Neural crest cell (in vitro differentiated cells): ENCODE measurements at places on chromosomes 13 and 19.
A peak's percentile ranks its signal among the peaks of the same experiment; 100 is the strongest.

DNA sequence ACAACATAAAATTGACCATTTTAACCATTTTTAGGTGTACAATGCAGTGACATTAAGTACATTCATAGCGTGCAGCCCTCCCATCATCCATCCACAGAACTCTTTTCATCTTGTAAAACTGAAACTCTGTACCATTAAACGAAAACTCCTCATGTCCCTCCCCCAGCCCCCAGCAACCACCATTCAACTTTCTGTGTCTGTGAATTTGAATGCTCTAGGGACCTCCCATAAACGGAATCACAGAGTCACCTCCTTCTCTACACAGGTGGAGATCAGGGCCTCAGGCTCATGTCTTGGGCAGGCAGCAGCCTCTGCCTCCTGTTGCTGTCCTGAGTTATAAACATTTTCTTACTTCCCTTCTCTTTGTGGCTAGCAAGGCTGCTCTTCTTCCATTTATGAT, 7.3 kb upstream of the CCNE1 start:
- no peak for DNase-seq
- H3K4me1 ChIP-seq = peaks cover 29% of the 10 kb centered on the region
- H3K27me3 ChIP-seq = no peaks in the 10 kb centered on the region
- no peaks in the 10 kb centered on the region for H3K36me3 ChIP-seq
- no peak overlapping the region for H3K4me3 ChIP-seq
- H3K27ac ChIP-seq = no peak overlapping the region

GRCh38 chr19:32997716-32998355, 25.8 kb downstream of the FAAP24 start:
- DNase-seq = no peak
- H3K27ac ChIP-seq = no peak overlapping the region
- no peak overlapping the region for H3K4me3 ChIP-seq
- no peaks in the 10 kb centered on the region for H3K27me3 ChIP-seq

DNA sequence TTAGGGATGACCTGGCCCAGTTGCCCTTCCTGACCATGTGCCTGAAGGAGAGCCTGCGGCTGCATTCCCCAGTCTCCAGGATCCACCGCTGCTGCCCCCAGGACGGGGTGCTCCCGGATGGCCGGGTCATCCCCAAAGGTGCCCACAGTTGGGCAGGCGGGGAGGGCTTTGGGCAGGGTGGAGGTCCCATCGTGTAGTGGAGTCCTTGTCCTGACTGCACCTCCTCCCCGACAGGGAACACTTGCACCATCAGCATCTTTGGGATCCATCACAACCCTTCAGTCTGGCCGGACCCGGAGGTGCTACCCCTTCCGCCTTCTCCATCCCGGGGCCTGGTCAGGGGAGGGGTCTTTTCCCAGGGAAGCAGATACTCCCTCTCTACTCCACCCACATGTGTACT, 31.7 kb upstream of the CYP4F8 start:
- no peak overlapping the region for H3K27ac ChIP-seq
- no peak overlapping the region for H3K4me3 ChIP-seq
- DNase-seq = no peak
- peaks cover 5% of the 10 kb centered on the region for H3K27me3 ChIP-seq
- H3K36me3 ChIP-seq = no peaks in the 10 kb centered on the region

GRCh38 chr19:2034729-2035589, 16.1 kb downstream of the MKNK2 start:
- H3K27ac ChIP-seq = no peak overlapping the region
- no peaks in the 10 kb centered on the region for H3K27me3 ChIP-seq
- peaks cover 4% of the 10 kb centered on the region for H3K4me1 ChIP-seq
- DNase-seq = peak; percentile 41
- H3K36me3 ChIP-seq = no peaks in the 10 kb centered on the region

DNA sequence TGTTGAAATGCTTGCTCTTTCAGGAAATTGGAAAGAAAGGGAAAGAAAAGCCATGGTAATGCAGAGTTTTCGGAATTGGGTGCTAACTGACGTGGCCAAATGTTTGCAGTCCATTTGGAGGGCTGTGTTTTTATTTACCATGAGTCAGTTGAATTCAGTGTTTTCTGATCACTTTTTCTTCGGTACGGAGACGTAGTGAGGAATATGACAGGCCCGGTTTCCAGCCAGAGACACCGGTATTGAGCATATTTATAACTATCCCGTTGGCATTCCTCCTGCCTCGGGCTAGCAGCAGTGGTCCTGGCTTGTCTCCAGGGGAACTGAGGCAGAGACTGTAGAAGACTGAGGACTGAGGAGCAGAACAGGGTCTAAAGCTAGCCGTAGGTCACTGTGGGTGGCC, 1.0 kb downstream of the CDC16 start:
- H3K36me3 ChIP-seq = peaks cover 13% of the 10 kb centered on the region
- DNase-seq = no peak
- peak overlapping the region; percentile 54 for H3K27ac ChIP-seq
- H3K4me1 ChIP-seq = peaks cover 17% of the 10 kb centered on the region

DNA sequence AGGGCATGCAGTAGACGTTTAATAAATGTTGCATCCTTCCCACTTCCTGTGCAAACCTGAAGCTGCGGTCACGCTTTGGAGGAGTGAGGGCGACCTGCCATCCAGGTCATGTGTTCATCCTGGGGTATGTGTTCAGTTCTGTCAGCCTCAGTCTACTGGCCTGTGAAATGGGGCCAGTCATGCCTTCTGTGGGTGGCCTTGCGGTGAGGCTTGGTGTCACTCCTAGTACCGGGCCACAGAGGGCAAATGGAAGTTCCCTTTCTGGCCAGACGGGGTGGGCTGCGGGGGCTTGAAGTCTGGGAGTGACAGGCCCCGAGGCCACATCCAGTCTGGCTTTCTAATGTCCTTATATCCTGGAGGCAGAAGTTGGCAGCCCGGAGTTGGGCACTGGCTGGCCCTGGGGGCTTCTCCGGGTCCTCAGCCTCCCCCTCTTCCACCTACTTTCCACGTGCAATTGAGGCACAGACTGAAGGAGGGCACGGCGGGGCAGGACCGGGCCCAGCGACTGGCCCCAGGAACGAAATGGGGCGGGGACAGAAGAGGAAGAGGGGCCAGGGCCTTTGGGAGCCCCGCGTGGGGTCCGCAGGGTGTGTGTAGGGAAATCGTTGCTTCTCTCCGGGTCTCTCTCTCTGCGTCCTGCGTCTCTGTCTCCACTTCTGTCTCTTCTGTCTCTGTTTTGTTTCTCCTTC, 11.1 kb downstream of the PDE4A start:
- H3K27me3 ChIP-seq = peaks cover 84% of the 10 kb centered on the region
- DNase-seq = no peak
- no peak overlapping the region for H3K27ac ChIP-seq
- H3K4me3 ChIP-seq = peak overlapping the region; percentile 47
- peaks cover 5% of the 10 kb centered on the region for H3K4me1 ChIP-seq

DNA sequence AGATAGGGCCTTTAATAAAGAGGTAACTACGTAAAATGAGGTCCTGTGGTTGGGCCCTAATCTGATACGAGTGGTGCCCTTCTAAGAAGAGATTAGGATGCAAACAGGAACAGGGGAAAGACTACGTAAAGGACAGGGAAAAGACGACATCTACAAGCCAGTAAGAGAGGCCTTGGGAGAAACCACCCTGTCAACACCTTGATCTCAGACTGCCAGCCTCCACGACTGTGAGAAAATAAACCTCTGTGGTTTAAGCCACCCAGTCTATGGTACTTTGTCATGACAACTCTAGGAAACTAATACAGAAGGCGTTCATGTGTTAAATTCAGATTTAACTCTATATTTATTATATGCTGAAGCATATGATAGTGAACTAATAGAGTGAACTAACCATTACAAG, 566.3 kb downstream of the UQCRFS1 start:
- peaks cover 10% of the 10 kb centered on the region for H3K4me1 ChIP-seq
- no peaks in the 10 kb centered on the region for H3K27me3 ChIP-seq

DNA sequence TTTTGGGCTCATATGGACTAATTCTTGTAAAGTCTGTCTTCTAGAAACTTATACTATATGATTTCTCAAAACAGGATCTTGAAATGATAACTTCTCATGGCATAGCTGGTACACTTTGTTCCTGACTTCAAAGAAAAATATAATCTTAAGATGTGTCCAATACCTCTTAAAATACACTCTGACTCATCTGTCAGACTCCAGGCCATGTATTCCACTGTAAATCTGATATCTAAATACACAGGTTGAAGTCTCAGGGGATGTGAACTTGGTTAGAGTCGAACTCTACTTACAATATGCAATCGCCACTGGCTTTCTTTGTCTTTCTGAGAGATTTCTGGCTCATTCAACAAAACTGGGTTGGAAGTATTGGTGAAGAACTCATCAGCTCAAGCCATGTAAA, 99.8 kb downstream of the LACC1 start:
- H3K27ac ChIP-seq = no peak overlapping the region
- no peak for DNase-seq
- H3K36me3 ChIP-seq = peaks cover 5% of the 10 kb centered on the region
- peaks cover 24% of the 10 kb centered on the region for H3K4me1 ChIP-seq
- H3K4me3 ChIP-seq = no peak overlapping the region

DNA sequence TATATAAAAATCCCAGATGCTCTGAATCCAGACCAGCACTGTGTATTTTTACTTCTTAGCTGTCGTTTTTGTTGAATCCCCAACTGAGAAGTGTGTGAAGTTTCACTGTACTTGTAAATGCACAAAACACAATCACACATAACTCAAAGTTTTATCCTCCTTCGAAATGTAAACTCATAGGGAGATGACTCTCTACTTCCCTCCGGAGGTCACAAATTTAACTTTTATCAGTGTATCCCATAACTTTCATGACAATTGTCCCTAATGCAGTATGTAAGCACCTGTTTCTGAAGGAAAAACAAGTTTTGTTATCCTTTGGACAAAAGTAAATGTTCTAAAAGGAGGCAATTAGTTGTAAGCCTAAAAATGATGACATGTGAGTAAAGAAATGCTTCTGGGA, 665.0 kb upstream of the SLITRK6 start:
- H3K27ac ChIP-seq = no peak overlapping the region
- no peaks in the 10 kb centered on the region for H3K27me3 ChIP-seq
- no peak overlapping the region for H3K4me3 ChIP-seq
- H3K36me3 ChIP-seq = no peaks in the 10 kb centered on the region

DNA sequence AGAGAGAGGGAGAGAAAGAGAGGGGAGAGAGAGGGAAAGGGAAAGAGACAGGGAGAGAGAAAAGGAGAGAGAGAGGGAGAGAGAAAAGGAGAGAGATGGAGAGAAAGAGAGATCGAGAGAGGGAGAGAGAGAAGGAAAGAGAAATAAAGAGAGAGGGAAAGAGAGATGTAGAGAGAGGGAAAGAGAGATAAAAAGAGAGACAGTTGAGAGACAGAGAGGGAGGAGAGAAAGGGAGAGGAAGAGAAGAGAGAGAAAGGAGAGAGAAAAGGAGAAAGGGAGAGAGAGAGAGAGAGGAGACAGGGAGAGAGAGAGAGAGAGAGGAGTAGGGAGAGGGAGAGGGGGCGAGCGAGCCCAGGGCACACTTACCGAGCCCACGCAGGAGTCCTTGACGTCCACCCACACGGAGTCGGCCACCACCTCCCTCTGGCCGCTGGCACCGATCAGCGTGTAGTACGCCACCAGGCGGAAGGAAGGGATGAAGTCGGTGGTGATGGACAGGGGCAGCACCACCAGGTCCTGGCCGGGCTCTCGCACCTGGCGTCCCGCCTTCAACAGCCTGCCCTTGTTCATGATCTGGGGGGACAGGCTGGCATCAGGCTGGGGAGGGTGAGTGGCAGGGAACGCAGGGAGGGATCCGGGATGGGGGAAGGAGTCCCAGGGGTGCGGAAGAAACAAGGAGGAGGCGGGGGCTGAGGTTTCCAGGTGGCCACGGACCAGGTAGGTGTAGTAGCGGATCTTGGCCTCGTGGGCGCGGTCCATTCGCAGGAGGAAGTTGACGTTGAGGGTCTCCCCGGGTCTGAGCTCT, 10.0 kb downstream of the C3 start:
- DNase-seq = no peak
- no peak overlapping the region for H3K27ac ChIP-seq
- H3K4me3 ChIP-seq = no peak overlapping the region
- peaks cover 61% of the 10 kb centered on the region for H3K27me3 ChIP-seq

GRCh38 chr19:38155453-38155852, 68.6 kb downstream of the DPF1 start:
- no peaks in the 10 kb centered on the region for H3K4me1 ChIP-seq
- H3K36me3 ChIP-seq = peaks cover under 1% of the 10 kb centered on the region
- DNase-seq = no peak
- H3K27ac ChIP-seq = no peak overlapping the region
- no peaks in the 10 kb centered on the region for H3K27me3 ChIP-seq

DNA sequence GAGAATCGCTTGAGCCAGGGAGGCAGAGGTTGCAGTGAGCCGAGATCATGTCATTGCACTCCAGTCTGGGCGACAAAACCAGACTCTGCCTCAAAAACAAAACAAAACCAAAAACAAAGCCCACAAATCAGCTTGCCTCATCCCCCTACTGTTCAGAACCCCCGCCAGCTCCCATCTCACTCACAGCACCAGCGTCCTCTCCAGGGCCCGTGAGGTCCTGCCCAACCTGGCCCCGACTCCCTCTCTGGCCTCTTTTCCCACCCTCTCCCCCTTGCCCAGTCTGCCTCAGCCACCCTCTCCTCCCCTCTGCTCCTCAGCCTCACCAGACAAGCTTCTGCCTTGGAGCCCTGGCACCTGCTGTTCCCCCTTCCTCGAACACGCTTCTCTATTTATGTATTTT, 3.8 kb downstream of the SLC8A2 start:
- H3K27ac ChIP-seq = no peak overlapping the region
- peaks cover 15% of the 10 kb centered on the region for H3K4me1 ChIP-seq
- H3K27me3 ChIP-seq = peaks cover 74% of the 10 kb centered on the region
- DNase-seq = no peak
- no peak overlapping the region for H3K4me3 ChIP-seq
- H3K36me3 ChIP-seq = no peaks in the 10 kb centered on the region

- H3K4me1 ChIP-seq = peaks cover 14% of the 10 kb centered on the region
- no peak overlapping the region for H3K27ac ChIP-seq
- no peak overlapping the region for H3K4me3 ChIP-seq
These were observed 137.9 kb downstream of the KATNAL1 start for GRCh38 chr13:30169442-30169841.

DNA sequence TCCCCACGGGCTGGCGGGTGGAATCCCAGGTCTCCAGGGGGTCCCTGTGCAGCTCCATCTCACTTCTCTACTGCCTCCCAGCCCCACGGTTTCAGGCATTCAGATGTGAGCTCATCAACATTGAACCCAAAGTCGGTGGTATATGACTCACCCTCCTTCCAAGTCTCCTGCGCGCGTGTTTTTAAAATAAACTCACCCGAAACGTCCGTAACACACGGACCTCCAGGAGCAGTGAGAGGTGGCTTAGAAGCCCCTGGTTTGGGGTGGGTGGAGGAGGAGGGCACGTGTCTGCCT, 14.0 kb upstream of the CRTC1 start:
- H3K36me3 ChIP-seq = no peaks in the 10 kb centered on the region
- no peak for DNase-seq
- H3K4me1 ChIP-seq = no peaks in the 10 kb centered on the region
- no peak overlapping the region for H3K27ac ChIP-seq
- no peaks in the 10 kb centered on the region for H3K27me3 ChIP-seq

- peaks cover 31% of the 10 kb centered on the region for H3K4me1 ChIP-seq
- no peaks in the 10 kb centered on the region for H3K36me3 ChIP-seq
- H3K27me3 ChIP-seq = no peaks in the 10 kb centered on the region
- no peak overlapping the region for H3K4me3 ChIP-seq
These were observed 315.9 kb downstream of the ATP8A2 start for GRCh38 chr13:25687471-25688225.

- no peaks in the 10 kb centered on the region for H3K27me3 ChIP-seq
- no peaks in the 10 kb centered on the region for H3K36me3 ChIP-seq
- peaks cover 17% of the 10 kb centered on the region for H3K4me1 ChIP-seq
- H3K27ac ChIP-seq = no peak overlapping the region
- peak; percentile 14 for DNase-seq
These were observed 38.4 kb downstream of the GNG7 start for GRCh38 chr19:2663920-2664571.
